ENCODE measurements at places on chromosomes 7 and 10.

- DNase-seq = no peak
These were observed 22.2 kb upstream of the SH2D4B start for GRCh38 chr10:80515511-80515910.

- DNase-seq = no peak
These were observed 270.0 kb downstream of the TRIL start for GRCh38 chr7:28688174-28688573.

DNA sequence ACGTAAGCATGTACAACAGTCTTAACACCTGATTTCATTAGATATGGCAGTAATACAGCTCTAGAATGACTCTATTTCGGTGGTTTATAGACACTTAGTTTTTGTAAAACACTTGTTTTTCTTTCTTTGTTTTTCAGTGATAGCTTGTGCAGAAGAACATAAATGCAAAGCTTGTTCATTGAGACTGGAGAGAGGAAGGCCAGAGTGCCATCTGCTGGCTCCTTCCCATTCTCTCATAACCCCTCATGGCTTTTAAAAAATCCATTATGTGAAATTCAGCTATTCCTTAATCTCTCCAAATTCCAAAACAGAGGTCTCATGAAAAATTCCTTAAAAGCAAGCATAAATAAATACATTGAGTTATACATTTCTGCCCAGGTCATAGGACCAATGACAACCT, 76.3 kb downstream of the CACNB2 start:
- no peak for DNase-seq

DNA sequence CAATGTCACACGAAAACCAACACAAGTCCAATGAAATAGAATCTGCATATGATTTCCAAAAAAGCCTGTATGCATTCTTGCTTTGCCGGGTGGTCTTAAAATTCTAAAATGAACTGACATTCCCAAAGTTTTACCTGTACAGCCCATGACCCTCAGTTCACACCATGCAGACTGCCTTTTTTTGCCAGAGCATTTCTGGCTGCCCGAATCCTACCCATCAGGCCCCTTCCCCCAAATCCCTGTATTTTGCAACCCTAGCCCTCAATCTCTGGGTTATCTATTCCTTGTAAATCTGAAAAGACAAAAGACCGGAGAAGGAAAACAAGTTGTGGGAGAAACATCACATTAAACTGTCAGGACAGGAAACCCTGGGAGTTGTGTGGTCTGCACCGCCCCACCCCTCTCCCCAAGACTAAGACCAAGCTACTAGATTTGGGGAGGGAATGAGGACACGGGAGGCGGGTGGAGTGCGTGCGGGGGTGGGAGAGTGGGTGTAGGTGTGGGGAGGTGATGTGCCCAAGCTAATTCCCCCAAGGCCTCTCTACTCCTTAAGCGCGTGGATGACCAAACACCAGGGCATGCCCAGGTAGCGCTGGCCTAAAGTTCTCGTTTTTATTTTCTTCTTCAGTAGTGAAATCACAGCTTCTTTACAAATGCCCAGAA, 1.4 kb downstream of the JCAD start:
- peak; percentile 16 for DNase-seq

GRCh38 chr7:131786204-131786603, 229.8 kb upstream of the PODXL start:
- no peak for DNase-seq

- DNase-seq = no peak
These were observed 48.1 kb upstream of the TES start for GRCh38 chr7:116162254-116162653.

DNA sequence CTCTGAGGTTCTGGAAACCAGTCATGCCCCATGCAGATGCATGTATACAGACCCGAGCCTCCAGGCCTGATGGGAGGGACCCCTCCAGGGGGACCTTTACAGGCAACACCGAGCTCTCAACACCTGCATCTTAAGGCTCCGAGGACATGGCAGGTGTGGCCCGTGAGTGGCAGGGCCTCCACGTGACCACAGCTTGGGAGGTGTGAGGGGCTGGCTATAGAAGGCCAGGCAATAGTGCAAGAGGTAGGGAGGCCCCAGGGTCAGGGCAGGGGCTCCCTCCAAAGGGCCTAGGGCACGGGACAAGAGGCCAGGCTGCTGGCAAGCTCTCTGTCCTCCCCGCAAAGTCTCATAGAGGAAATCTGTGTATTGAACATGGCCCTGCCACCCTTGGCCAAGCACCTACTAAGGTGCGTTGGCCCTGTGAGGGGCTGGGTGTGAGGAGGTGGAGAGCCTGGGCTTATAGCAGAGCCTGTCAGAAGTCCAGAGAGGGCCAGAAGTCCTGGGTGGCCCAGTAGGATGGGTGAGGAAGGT, 134.2 kb downstream of the PTPN20 start:
- no peak for DNase-seq

DNA sequence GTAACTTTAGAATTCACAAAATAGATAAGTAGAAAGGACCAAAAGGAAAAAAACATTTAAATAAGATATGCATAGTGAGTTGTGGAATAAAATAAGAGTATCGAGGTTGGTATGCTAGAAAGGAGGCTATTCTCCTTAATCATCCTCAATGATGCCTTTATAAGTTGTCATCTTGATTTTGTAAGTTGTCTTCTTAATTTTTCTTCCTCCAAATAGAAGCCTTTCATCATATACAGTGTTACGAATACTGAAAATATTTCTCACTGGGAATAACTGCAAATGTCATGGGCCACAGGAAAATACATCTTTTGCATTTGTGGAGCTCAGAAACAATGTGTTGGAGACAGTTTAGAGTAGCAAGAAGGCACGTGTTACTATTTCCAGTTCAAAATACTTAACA, 31.5 kb upstream of the PRTFDC1 start:
- no peak for DNase-seq

DNA sequence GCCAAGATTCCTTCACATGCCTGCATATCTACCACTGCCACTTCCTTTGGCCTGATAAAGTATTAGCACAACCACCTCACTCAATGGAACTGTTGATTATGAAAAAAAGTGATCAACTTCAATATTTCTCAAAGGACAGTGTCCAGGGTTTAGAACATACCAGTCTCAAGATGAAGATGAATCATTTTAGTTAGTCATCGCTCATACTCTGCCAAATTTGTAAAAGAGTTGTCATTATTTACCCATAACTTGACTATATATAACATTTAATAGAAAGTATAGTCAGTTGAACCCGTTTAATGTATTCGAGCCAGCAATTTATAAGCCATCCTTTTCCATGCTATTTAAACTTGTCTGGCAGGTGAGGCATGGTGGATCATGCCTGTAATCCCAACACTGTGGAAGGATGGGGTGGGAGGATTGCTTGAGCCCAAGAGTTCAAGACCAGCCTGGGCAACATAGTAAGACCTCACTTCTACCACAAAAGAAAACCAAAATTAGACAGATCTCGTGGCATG, 33.2 kb downstream of the SPAM1 start:
- DNase-seq = no peak

- no peak for DNase-seq
These were observed 95.3 kb downstream of the MYOF start for GRCh38 chr10:93386631-93387369.

GRCh38 chr10:65083222-65083621, 1562.0 kb downstream of the REEP3 start:
- DNase-seq = no peak

GRCh38 chr10:79320820-79321493, 26.3 kb upstream of the PPIF start:
- DNase-seq = peak; percentile 96

DNA sequence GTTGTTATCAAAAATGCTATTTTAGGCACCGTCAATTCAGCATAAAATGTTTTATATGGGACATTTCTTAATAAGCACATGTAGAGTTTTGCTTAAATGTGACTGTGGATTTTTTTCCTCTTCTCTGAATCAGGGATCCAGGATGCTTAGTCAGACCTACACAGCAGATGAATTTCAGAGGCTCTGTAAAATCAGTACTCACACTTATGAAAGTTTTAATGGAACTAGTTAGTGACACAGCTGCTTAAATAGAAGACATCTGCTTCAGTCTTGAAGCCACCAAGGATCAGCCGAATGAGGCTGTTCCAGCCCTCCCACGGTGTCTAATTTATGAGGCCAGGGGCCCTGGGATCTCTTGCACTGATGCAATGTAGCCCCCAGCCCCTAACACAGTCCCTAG, 136.0 kb downstream of the MYOF start:
- DNase-seq = no peak

GRCh38 chr10:34732926-34733325, 82.2 kb downstream of the PARD3 start:
- DNase-seq = peak; percentile 86

DNA sequence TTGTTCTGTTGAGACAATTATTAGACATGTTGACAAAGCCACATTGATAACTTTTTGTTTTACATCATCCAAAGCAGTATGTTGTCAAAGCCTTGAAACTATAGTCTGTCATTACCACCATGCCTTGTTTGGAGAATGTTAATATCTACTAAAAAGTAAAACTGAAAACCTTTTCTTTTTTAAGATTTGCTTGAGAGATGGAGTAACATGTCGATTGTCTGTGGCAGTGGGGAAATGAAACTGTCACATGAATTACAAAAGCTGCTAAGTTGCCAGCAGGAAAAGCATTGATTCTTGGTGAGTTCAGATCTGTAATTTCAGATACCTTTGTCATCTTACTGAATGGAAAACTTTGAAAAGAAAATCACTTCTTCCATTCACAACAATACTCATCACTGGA, 69.1 kb downstream of the TFPI2 start:
- DNase-seq = no peak
